Tibial nerve (tissue), 4 donors: ENCODE measurements at places on chromosomes 13 and 19.

DNA sequence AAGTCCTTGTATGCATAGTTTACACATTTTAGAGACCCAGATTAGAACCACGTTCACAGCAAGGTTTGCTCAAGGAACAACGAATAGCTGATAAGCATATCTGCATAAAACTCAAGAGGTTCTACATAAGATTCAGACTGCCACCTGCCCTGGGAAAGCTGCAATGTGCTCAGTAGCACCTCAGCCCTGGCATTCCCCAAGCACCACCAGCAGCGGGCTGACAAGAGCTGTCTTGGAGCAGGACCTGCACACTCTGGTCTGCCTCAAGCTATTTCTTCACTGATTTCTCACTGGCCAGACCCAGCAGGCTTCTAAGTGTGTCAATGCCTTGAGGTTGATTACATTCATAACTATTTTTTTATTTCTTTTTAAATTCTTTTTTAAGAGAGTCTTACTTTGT is 65.8 kb upstream of the UQCRFS1 start:
- DNase-seq, result no peak

DNA sequence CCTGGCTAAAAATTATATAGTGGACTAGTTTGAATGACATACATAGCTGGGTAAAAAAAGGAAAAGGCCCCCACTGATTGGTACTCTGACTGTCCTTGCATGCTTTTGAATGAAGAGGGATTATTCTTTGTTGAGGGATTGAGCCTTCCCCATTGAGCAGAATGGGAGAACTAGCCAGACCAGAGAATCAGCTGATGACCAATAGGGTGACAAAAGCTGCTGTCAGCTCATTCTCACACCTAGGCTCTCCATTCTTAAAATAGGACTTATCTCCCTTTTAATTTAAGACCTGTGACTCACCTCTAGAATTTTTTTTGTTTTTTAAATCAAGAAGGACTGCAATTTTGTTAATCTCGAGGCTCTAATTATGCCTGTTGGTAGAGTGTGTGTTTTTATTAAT is 79.3 kb downstream of the CRYL1 start:
- DNase-seq, result no peak

- no peak for DNase-seq
Observed at GRCh38 chr19:41351339-41352245, 2.1 kb downstream of the TGFB1 start.

DNA sequence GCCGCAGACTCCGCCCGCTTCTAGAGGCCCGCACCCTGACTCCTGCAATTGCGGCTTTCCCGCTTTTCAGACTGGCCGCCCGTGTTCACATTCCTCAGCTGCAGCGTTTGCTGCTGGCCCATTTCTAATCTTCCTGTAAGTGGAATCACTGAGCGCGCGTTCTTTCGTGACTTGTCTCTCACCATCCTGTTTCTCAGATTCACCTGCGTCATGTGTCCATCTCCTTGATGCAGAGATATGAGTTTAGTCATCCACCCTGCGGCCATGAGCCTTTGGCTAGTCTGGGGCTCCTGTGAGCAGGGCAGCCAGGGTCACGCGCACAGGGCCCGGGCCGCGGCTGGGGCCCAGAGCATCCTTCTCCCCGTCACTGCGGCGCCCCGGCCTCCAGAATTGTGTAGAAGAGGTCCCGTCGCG is 110.0 kb downstream of the CRYL1 start:
- DNase-seq, result no peak

- DNase-seq, result no peak
Observed at GRCh38 chr13:88622362-88622973, 951.3 kb downstream of the SLITRK5 start.

DNA sequence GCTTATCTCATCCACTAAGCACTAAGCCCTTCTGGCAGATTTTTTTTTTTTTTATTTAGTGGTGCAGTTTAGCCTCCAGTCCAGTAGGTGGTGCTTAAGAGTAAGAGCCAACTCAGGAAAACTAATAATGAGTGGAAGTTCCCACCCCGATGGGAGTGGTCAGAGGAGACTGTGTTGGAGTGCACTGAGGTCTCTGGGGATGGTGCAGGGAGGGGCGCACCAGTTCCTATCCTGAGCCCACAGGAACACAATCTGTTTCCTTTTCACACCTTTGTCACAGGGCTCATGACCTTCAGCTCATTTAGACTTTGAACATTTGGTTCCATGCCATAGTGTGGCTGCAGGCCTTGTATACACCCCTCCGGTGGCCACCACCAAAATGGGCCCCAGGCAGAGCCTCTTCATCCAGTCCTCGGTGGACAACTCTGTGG is 367.4 kb downstream of the SPRY2 start:
- no peak for DNase-seq

- peak; percentile 43 for DNase-seq
Observed at GRCh38 chr19:17260842-17261325, 3.7 kb downstream of the USHBP1 start.

- peak; percentile 57 for DNase-seq
Observed at GRCh38 chr13:21033212-21033840, 28.1 kb downstream of the LATS2 start.

GRCh38 chr13:44930963-44931623 is 58.2 kb downstream of the NUFIP1 start:
- no peak for DNase-seq

DNA sequence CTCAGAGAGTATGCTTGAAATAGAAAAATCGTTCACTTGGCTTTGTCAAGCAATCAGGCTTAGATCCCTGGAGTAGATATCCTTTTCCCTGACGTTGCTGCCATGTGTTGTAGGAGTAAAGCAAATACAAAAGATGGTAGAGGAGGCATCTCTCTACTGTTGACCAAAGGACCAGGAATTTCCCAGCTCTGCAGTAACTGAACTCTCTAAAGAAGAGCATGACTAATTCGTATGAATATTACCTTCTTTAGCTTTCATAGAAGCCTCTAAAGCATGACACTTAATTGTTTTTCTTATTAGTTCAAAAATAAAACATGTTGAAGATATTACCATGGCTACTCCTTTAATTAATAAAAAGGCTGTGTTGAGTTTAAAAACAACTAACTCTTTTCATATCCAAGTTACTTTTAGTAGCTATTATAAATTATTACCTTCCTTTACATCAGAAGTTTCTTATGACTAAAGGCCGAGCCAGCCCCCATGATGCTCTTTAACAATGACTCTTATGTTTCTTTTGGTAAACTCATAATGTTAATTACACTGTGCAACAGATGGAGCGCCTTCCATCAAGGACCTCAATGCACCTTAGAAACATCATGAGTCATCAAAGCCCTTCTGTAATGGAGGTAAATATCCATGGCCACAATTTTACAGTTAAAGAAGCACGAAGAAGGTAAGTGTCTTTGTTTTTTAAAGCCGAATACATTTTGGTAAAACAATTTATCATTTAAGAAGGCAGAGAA is 352.4 kb downstream of the KLF5 start:
- no peak for DNase-seq

- no peak for DNase-seq
Observed at GRCh38 chr19:7262470-7262869, 31.7 kb downstream of the INSR start.

DNA sequence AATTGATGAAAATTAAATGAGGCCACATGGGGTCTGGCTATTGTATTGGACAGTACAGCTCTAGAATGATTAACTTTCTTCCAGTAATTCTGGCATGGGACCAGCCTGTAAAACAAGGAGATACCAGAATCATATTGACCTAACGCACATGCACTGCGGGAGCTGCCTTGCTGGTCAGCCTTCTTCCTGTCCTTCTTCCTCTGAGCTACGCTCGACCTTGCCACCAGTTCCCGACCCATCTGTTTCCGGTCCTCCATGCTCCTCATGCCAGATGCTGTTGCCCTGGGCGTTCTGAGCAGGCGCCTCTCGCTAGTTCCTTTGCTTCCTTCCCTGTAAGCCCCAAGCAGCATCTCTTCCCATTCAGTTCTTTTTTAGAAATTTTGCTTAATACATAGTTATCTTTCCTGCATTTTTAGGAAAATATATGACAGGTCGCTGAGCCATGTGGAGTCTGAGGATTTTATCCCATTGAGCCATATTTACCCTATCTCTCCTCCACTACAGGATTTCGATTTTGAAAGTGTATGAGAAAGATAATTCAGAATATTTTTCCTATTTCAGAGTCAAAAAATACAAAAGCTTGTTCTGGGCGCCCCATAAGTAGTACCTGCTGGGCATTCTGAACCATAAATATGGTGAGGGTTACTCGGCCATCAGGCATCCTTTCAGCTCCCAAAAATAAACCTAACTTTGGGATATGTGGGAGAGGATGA is 38.6 kb downstream of the TNFRSF19 start:
- DNase-seq, result no peak

DNA sequence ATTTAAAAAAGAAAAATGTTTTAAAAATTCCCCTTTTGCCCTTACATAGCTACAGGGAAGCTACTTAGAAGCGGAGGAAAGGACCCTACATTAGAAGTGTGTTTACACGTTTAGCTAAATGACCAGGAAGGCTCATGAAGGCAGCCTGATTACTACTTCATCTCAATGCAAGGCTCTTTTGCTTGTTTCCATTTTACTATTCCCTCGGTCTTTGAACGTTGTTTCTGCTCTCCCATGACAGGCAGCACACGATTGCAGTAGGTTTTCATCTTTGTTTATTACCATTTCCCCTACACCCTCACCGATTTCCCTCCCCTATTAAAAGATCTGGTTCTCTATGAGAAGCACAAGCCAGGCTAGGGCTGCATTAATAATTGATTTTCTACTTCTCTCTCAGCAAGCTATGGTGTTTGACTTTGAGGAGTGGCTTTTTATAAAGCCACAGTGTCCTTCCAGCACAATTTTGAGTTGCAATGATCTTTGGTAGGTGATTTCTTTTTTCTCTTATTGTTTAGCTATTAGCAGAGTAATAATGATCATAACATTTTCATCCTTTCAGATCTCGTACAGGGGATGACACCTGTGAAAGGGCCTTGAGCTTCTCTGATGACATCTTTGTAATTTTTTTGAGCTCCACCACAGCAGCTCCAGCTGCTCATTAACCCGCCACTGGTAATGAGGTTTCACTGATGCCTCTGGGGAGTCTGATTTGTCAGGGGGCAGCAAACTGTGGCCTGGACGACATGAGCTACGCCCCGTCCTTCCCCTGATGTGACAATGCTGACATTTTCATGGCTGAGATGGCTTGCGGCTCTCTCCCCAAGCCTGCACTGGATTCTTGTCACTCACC is 670.3 kb downstream of the UQCRFS1 start:
- no peak for DNase-seq

GRCh38 chr13:20473139-20473538 is 52.5 kb downstream of the CRYL1 start:
- no peak for DNase-seq

DNA sequence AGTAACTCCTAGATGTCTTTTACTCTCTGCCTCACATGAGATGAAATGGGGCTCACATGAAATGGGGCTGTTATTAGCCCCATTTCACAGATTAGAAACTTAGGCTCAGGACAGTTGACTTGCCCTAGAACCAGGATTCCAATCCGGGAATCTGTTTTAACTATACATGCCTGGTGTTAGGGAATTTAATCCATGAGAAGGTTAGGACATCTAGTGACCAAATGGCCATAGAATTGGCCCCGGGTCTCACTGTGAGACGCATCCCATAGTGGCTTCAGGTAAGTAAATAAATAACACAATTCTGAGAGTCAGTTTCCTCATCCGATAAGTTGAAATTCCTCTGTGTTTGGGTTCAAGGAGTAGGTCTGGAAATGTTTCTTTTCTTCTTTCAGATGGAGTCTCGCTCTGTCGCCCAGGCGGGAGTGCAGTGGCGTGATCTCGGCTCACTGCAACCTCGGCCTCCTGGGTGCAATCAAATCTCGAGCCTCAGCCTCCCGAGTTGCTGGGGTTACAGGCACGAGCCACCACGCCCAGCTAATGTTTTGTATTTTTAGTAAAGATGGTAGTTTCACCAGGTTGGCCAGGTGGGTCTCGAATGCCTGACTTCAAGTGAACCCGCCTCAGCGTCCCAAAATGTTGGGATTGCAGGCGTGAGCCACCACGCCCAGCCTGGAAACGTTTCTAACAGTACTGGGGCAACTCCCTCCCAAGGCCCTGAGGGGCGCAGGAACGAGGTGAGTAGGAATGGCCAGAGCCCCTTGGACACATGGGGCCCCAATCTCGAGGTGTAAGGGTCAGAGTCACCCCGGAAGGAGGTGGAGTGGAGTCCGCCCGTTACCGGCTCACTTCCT is 1.2 kb upstream of the ZNF574 start:
- no peak for DNase-seq

DNA sequence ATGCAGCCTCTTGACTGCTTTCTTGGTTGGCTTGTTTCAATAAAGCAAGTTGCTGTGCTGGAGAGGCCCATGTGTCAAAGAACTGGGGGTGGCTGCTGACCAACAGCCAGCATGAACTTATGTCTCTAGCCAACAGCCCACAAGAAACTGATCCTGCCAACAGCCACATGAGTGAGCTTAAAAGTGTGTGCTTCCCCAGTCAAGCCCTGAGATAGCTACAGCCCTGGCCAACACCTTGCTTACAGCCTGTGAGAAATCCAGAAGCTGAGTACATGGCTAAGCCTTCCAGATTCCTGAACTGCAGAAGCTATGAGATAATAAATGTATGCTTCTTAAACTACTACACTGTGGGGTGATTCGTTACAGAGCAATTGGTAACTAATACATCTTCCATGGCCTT is 38.9 kb upstream of the IPO5 start:
- no peak for DNase-seq

DNA sequence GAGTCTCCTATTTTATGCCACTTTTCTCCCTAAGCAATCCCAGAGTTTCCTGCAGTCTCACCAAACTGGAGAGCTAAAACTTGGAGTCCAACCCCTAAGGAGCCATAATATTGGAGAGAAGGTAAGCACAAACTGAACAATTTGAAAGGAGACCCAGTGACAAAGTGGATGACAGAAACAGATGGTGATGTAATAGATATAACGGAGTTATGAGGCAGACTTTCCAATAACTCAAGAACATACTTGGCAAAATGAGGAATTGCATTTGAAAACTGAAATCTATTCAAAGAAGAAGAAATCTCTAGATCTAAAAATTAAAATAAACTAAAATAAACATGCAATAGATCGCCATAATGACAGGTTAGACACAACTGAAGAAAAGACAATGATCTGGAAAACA is 200.9 kb upstream of the MIR17HG start:
- DNase-seq, result no peak

DNA sequence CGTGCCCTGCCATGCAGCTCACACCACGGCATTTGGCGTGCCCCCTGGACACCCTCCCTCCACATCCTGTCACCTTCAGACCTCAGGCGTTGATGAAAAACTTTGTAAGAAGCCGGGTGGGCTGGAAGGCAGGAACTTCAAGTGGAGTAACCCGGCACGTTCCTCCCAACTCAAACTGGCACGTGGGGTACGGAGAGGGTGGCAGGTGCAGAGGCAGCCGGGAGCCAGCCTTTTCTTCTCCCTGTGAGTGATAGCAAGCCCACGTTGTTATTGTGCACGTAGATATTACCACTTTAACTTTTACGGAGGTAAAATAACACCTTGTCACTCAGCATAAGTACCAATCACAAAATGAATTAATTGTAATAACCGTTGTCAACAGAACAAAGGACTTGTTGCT is 198.0 kb downstream of the ZNF536 start:
- DNase-seq, result no peak

DNA sequence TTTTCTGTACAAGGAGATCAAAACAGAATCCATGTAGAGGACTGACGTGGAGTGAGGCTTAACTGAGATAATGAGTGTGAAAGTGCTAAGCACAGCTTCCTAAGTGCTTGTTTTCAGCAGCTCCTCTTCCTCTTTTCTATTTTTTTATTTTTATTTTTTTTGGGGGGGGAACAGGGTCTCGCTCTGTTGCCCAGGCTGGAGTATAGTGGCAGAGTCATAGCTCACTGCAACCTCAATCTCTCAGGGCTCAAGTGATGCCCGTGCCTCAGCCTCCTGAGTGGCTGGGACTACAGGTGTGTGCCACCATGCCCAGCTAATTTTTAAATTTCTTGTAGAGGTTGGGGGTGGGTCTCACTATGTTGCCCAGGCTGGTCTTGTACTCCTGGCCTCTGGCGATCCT is 5.6 kb upstream of the FOSB start:
- DNase-seq, result no peak
